NCI-H510A (cell line): ENCODE measurements at places on chromosomes 12 and 14.

DNA sequence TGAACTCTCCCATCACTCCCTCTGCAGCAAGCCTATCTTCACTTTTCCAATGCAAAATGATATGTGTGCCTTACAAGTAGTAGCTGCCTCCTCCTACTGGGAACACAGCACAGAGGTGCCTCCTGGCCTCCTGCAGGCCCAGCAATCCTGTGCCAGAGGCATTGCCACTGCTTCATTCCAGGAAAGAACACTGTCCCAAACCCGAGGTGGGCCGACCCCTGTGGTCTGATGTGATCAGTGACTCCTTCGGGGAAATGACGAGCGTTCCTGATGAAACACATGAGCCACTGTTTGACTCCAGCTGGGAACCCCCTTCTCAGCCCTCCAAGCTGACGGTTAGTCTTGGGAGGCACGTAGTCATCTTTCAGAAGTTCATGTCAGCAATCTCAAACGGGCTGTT is 19.5 kb downstream of the PSMC1 start:
- DNase-seq = no peak

DNA sequence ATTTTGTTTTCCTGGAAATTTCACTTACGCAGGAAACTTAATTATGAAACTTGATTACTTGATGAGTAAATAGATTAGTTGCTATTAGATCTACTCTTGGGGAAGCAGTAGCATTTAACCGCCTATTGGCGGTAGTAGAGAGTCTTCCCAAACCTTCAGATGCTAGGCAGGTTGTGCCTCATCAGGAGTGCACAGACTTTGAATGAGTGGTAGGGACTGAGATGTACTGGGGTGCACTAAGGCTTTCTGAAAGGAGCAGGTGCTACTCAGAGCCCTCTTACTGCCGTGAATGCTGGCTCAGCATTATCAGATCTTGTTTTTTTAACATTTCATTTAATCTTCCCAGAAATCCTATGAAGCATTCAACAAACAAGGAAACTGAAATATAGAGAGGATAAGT is 7.7 kb downstream of the GATC start:
- peak; percentile 13 for DNase-seq

- DNase-seq = no peak
These were observed 41.9 kb downstream of the STX2 start for GRCh38 chr12:130796985-130797686.

GRCh38 chr14:65961004-65961403 is 525.2 kb upstream of the CCDC196 start:
- DNase-seq = no peak
